Activated B cell treated with CpG ODN at 0.5 μM for 24 hours (primary cell): ENCODE measurements at places on chromosomes 1 and 21. TPM values are rescaled to one million over a fixed set of nuclear protein-coding genes. Genes with fewer than 3 reads are reported as not detected.

The PRDM16 gene
- not detected in 2 replicates for total RNA-seq

The FMOD gene
- total RNA-seq, result not detected in 2 replicates

The ATP6V1G3 gene
- total RNA-seq, result not detected in 2 replicates

The SAMD11 gene
- total RNA-seq, result not detected in 2 replicates

The PM20D1 gene
- total RNA-seq, result 1.2 and 2.1 TPM in 2 replicates

The PEAR1 gene
- total RNA-seq, result not detected in 2 replicates

The FMO5 gene
- 1.5 and 1.8 TPM in 2 replicates for total RNA-seq

The ALPL gene
- 14.7 and 19.0 TPM in 2 replicates for total RNA-seq

The ATF3 gene
- total RNA-seq, result 13.1 and 16.8 TPM in 2 replicates

The BLACAT1 gene
- 0.07 TPM in 1 of 2 replicates, not detected in the other for total RNA-seq

The SH2D5 gene
- total RNA-seq, result 0.69 and 0.89 TPM in 2 replicates

The OR10Z1 gene
- not detected in 2 replicates for total RNA-seq

The TARDBP gene
- total RNA-seq, result 170 and 193 TPM in 2 replicates

The GPR3 gene
- total RNA-seq, result 0.11 TPM in 1 of 2 replicates, not detected in the other

The APOBEC4 gene
- total RNA-seq, result not detected in 2 replicates

The TESK2 gene
- 11.7 and 12.2 TPM in 2 replicates for total RNA-seq

The CDK18 gene
- total RNA-seq, result 1.9 and 2.6 TPM in 2 replicates

The C8A gene
- total RNA-seq, result not detected in 2 replicates

The NCMAP gene
- not detected in 2 replicates for total RNA-seq

The SHCBP1L gene
- total RNA-seq, result not detected in 2 replicates

The URB2 gene
- total RNA-seq, result 17.4 and 21.8 TPM in 2 replicates

The C1orf226 gene
- total RNA-seq, result not detected in 2 replicates

The GSTM2 gene
- 9.2 and 11.0 TPM in 2 replicates for total RNA-seq

The NT5C1A gene
- not detected in 2 replicates for total RNA-seq

The STIL gene
- total RNA-seq, result 2.6 and 4.2 TPM in 2 replicates

The F13B gene
- total RNA-seq, result not detected in 2 replicates

The ERO1B gene
- 13.2 and 17.5 TPM in 2 replicates for total RNA-seq

The DSCAM gene
- total RNA-seq, result not detected in 2 replicates

The TMEM52 gene
- total RNA-seq, result 0.29 and 0.51 TPM in 2 replicates

The MOB3C gene
- total RNA-seq, result 9.7 and 10.7 TPM in 2 replicates

The KIRREL1 gene
- not detected in 2 replicates for total RNA-seq
